ENCODE measurements at places on chromosomes 1 and 21.

GRCh38 chr1:100713626-100714025, 5.9 kb upstream of the VCAM1 start:
- peak; percentile 37 for DNase-seq

DNA sequence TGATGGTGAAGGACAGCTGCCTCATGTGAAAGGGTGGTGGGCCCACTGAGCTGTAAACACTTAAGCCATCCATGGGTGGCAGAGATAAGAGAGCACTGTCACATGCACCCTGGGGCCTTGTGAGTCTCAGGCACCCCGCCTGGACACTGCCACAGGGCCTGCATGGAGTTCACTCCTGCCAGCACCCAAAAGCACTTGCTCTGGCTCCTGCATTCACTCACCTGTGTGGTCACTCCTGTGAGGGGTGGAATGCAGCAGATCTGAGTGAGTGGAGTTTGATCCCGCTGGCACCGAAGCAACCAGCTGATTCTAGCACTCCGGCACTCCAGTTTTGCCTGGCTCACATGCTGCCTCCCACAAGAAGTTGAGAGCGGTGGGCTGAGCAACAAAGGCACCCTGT, 1142.1 kb upstream of the PRMT6 start:
- DNase-seq = no peak

DNA sequence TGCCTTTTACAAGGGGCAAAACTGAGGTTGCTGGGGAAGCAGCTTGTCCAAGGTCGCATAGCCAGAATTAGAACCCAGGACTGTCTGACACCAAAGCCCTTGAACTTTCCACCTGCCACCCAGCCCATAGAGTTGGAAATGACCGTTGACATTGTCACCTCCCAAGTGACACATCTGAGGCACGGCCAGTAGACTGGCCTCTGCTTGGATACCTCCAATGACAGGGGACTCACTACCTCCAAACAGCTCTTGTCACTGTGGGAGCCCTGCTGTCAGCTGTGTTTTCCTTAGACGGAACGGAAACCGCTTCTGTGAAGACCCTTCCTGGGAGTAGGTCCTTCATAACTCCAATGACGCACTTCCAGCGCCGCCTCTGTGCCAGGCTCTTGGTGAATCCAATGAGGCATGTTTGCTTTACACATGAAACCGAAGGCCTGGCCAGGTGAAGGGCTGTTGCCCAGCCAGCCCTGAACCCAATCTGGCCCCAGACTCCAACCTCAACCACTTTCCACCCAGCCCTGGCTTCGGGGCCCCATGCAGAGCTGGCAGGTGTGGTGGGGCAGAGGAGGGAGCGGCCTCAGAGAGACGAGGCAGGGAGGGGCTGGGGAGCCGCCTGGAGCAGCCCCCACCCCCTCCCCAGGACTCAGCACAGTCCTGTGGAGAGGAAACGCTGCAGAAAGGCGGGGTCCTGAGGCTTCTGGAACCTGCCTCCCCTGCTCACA, 109.2 kb upstream of the IFFO2 start:
- no peak for DNase-seq

- DNase-seq = no peak
Observed at GRCh38 chr1:234928642-234929041, 200.0 kb downstream of the TOMM20 start.

- DNase-seq = no peak
Observed at GRCh38 chr1:237258871-237259270, 216.9 kb downstream of the RYR2 start.

DNA sequence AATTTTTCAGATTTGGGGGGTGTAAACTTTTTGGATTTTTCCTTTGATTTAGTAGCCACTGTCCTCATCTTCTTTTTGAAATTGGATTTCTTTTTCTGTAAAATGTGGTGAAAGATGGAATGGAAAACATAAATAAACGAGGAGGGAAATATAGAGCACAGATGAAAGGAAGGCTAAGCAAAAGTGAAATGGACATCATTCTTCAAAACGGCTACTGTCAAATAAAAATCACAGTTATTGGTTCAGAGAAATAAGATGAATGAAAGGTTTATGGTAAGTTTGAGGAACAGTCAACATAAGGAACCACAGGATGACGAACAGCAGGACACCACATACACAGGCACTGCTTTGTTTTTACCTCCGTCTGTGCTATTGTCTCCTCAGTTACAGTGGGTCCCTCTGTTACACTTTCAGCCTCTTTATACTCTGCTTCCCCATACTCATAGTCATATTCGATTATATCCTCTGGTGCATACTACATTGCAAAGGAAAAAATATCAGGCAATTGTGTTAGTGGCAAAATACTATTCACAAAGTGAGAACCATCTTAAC, 82.4 kb downstream of the COL11A1 start:
- no peak for DNase-seq
